ENCODE measurements at places on chromosomes 3 and 15.
A peak's percentile ranks its signal among the peaks of the same experiment; 100 is the strongest.

DNA sequence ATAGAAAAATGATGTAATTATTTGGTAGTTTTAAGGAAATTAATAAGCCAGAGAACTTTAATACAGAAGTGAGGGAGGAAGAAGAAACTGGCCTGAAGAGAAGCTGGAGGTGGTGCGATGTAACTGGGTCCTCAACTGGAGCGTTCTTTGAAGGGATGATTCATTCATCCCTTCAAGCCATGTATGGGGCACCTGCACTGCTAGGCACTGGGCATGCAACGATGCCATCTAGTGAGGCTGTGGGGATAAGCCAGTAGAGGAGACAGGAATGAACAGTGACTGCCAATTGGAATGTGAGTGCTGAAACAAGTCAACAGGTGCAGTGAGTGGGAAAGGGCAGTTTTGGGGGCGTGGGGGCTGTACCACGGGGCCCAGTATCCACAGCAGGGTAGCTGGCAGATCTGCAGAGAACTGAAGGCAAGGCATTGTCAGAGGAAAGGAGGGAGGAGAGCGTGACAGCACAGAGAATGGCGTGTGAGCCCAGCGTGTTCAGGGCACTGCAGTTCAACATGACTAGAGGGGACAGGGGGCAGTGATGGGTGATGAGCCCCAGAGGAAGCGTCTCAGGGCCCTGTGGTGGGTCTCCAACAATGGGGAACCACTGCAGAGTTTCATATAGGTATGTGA lies 3.8 kb upstream of the KIF23 start:
- peak; percentile 78 for DNase-seq

DNA sequence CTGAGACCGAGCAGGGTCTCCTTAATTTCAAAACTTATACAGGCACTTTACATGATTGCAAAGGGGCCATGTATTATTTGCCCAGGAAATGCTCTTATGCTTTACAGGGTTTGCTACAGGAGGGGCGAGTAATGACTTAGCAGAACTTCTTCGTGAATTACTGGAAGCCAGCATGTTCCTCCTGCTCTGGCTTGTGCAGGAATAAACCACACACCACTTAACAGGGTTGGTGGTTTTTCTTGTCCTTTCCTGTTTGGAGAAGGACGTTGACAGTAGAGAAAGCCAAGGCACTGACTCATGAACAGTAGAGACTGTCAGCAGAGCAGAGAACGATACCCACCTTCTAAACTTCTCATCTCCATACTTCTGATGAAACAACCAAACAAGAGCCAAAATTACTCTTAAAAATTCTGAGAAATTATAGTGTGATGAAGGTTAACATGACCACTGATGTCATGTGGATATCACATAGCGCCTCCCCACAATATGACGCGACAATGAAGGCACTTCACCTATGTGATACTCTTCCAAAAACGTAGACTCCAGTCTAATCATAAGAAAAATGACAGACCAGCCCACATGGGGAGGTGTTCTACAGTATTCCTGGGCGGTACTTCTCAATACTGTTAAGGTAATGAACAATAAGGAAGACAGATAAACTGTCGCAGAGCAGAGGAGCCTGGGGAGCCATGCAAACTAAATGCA lies 24.7 kb upstream of the MCTP2 start:
- peak; percentile 87 for DNase-seq

DNA sequence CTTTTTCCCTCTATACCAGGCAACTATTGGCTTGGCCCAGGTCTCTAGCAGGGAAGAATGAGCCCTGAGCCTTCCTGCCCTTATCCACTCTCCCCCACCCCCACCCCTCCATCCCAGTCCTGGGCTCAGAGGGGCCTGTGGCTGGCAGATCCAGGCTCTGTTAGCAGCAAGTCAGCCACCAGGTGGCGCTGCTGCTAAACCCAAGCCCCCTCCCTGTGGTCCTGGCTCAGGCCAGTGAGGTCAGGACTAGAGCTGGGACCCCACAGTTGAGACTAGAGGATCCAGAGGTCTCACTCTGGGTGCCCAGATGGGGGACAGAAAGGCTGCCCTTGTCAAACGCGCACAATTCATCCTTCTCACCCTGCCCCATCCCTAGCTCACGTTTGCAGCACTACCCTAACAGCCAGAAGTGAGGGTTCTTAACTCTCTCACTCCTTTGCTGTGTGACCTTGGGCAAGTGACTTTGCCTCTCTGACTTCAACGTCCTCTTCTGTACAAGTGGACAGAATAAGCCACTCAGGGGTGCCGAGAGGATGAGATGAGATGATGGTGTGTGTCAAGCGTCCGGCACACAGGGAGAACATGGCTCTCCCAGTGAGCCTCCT lies 46.8 kb upstream of the SLC6A1 start:
- peak; percentile 59 for DNase-seq

DNA sequence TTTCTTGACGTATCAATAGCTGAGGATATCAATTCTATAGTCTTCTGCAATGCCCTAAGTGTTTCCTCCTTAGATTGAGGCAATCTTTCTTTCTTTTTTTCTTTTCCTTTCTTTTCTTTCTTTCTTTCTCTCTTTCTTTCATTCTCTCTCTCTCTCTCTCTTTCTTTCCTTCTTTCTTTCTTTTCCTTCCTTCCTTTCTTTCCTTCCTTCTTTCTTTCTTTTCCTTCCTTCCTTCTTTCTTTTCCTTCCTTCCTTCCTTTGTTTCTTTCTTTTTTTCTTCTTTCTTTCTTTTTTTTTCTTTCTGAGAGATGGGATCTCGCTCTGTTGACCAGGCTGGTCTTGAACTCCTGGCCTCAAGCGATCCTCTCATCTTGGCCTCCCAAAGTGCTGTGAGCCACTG lies 10.0 kb upstream of the DNAAF4 start:
- DNase-seq: no peak

DNA sequence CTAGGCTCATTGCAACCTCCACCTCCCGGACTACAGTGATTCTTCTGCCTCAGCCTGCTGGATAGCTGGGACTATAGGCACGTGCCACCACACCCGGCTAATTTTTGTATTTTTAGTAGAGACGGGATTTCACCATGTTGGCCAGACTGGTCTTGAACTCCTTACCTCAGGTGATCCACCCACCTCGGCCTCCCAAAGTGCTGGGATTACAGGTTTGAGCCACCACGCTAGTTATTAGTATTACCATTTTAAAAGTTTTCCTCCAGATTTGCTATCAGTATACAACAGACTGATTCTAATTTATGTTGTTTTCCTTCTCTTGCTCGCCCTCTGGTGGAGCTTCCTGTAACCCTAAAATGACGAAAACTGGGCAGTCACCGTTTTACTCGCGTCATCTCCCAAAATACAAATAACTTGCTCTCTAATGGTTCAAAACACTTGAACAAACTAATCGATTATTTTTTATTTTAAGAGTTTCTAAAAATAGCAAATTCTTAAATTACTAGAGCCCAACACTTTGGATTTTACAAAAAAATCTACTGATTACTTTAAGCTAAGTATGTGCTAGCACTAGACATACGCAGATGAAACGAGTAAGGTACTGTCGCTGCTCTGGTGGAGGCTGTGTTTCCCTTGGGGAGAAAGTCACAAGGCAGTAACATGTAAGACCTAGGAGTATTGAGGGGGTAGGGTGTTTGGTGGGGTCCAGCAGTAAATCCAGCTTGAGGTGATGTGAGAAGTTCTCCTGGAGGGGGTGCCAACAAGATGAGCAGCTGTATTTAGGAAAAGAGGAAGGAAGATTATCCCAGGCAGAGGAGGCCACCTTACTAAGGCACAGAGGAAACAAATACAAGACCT lies 203.3 kb downstream of the MBNL1 start:
- DNase-seq: peak; percentile 65

GRCh38 chr15:67750371-67750770 lies 74.9 kb upstream of the SKOR1 start:
- DNase-seq: no peak

DNA sequence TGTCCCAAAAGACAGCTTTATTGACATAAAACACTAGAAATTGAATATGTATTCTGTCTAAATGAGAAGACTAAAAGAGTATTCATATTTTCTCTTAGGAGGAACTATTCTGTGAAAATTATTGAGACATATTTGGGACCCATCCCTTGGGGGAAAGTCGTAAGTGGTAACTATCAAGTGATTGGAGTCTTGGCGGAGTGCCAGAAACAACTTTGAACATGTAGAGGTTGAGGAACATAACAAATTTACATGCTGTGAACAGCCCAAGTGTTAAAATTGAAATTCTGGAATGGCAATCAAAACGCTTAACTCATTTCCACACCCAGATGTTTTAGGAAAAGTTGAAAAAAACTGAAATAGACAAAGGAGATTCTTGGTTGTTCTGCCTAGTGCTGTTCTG lies 1034.6 kb downstream of the NSUN3 start:
- no peak for DNase-seq

GRCh38 chr15:40806672-40807027 lies 239 bp upstream of the ZFYVE19 start:
- no peak for DNase-seq

DNA sequence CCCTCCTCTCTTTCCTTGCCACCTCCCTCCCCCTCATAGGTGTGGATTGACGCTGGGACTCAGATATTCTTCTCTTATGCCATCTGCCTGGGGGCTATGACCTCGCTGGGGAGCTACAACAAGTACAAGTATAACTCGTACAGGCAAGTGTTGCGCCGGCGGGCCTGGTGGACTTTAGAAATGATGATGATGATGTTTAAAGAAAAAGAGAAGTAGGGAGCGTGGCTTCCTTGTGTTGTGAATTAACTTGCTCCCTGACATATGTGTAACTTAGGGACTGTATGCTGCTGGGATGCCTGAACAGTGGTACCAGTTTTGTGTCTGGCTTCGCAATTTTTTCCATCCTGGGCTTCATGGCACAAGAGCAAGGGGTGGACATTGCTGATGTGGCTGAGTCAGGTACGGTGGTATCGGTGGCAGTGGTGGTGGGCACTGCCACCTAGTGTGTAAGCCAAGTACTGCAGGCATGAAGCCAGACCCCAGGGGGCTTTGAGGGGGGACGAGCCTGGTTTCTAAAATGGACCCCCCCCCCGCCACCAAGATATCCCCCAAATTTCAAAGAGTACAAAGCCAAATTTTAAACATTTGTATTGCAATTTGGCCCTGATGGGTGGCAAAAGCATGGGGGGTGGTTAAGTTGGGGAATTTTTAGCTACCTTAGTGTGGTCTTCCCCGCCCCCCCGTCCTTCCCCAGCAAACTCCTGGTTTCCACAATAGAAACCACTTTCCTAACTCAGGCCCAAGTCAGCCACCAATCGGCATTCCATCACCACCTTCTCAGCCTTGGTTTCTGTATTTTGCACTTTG lies 65.6 kb downstream of the SLC6A6 start:
- DNase-seq: peak; percentile 32

DNA sequence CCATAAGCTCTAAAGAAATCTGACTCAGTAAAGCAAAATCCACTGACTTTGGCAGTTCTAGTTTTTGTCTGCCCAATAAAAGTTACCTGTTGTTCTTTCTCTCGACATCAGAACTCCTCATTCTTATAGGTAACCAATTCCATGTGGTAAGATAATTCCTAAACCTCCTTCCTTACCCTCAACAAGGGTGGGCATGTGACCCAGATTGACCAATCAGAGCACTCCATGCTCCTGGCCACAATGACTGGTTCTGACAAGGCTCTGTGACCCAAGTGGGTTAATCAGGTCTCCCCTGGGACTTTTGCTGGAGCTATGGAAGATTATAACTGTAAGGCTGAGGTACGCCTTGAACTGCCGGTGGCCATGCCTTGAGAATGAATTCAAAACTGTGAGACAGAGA lies 31.7 kb downstream of the LINS1 start:
- peak; percentile 7 for DNase-seq

GRCh38 chr3:15360788-15361493 lies 28.6 kb upstream of the SH3BP5 start:
- DNase-seq: peak; percentile 23
